ENCODE measurements at places on chromosomes 1 and 21.
A peak's percentile ranks its signal among the peaks of the same experiment; 100 is the strongest.

DNA sequence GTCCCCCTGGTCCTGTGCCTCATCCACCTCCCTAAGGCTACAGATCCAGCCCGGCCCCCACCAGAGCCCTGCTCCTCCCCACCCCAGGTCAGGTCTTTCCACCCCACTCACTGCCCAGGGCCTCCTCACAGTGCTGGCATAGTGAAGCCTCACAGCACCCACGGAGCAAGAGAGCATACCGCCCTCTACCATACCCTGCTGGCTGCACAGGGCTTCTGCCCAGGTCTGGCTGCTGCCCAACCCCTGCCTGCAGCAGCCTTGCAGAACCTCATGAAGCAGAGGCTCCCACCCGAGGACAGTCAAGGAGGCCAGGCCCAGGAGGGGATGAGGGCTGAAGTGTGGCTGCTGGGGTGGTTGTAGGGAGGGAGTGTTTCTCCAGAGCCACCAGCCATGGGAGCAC lies 19.7 kb upstream of the ARF1 start:
- no peak for DNase-seq

GRCh38 chr1:172719694-172720138 lies 60.8 kb downstream of the FASLG start:
- DNase-seq, result no peak

DNA sequence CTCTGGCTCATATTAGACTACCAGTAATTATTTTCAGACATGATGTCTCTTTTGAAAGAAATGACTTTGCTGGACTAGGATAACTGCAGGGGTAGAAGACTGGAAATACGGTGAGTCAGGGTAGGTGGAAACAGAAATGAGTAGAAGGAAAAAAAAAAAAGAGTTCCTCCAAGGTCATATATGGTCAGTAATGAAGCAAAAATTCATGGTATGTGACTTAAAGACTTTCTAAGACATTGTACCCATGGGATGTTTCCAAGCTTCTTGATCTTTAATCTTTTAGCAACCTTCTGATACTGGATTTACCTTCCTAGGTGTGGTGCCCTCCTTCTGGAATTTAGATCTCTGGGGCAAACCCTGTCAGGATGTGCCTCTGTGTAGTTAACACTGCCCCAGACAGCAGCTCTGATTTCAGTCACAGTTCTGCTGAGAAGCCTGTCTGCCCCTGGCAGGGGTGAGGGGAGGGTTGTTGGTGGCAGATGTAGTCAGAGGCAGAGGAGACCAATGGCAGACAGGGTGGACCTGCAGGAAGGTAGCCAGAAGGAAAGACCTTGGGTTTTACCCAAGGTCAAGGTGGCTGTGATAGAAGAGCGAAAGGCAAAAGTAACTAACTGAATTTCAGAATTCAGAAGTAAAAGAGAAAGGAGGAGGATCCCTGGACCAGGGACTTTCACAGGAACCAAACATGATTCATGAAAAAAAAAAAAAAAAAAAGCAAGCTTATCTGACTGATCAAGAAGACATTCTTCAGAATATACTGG lies 44.1 kb upstream of the BCL10 start:
- no peak for DNase-seq

DNA sequence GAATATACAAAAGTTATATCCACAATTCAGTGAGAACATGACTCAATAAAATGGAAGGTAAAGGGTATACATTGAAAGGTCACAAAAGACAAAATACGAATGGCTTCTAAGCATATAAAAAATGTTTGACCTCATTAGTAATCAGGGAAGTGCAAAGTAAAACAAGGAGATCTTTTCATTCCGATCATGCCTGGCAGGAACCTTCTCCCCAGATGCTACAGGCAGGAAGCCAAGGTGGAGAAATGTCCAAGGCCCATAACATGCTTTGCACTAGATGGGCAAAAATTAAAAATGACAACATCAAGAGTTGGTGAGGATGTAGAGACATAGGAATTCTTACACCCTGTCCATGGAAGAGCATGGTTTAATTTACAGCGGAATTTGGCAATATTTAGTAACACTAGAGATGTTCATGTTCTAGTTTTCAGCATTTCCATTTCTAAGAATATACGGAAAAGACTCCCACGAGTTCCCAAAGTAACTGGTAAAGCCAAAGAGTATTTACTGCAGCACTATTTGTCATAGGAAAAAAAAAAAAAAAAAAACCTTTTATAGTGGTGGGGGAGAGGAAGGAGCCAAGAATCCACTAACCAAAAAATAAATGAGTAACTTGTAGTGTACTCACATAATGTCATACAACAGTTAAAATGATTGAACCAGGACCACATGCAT lies 184.5 kb upstream of the KAZN start:
- DNase-seq, result no peak

- DNase-seq, result no peak
Observed at GRCh38 chr1:198606020-198606438, 32.8 kb upstream of the PTPRC start.

DNA sequence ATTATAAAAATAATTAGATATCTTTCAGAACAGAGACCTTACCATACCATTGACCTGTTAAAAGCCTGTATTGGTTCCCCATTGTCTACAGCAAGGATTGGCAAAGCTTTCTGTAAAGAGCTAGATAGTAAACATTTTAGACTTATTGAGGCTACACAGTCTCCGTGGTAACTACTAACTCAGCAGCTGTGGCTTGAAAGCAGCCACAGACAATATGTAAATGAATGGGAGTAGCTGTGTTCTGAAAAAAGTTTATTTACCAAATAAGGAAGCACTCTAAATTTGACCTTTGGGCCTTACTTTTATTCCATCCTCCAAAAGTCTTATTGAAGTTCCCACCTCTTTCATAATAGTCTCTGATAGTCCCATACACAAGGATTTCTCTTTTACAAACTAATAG lies 39.7 kb downstream of the NUP210L start:
- DNase-seq, result no peak

- DNase-seq, result peak; percentile 40
Observed at GRCh38 chr1:156920233-156921052, at the start of gene LRRC71. TSS of gene LRRC71 (plus strand) at chr1:156920632. CDS start at chr1:156920804, 172 bp downstream.

- no peak for DNase-seq
Observed at GRCh38 chr21:45868488-45868887, 113.1 kb upstream of the COL6A1 start.

DNA sequence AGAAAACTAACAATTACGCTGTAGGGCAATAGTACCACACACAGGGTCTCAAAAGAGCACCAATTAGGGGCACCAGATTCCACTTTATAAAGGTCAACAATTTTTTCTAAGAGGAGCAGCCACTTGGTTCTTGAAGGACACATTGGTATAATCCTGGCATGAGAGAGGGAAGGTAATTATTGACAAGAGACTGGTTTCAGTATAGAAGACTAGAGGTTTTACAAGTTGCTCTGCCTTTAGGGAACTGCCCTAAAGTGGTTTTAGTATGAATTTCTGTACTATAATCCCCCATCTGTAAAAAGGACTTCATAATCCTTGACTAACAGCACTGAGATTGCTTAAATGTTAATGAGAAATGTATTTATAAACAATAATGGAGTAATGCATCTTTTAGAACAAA lies 648.5 kb upstream of the PTBP2 start:
- no peak for DNase-seq

DNA sequence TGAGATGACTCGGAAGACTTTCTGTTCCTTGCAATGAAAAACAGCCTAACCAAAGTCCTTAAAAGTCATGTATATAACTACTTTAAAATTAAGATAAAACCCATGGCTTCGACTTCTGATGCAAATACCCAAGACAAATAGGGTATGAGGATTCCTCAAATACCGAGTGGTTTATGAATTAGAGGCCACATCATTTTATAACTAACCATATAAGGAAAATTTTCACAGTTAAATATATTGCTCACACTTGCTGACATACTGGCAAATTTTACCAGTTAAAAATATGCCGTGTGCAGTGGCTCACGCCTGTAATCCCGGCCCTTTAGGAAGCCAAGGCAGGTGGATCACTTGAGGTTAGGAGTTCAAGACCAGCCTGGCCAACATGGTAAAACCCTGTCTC lies 5.4 kb downstream of the RERE start:
- DNase-seq, result no peak

- no peak for DNase-seq
Observed at GRCh38 chr1:28535180-28535579, 17.7 kb upstream of the TRNAU1AP start.

- no peak for DNase-seq
Observed at GRCh38 chr1:61287734-61288133, 205.4 kb downstream of the NFIA start.

- no peak for DNase-seq
Observed at GRCh38 chr1:200971428-200971903, 52.0 kb downstream of the KIF21B start.

- DNase-seq, result no peak
Observed at GRCh38 chr1:56808410-56808809, 10.8 kb downstream of the FYB2 start.

GRCh38 chr21:35408401-35408800 lies 359.3 kb upstream of the RUNX1 start:
- no peak for DNase-seq

GRCh38 chr1:201096041-201096461 lies 16.2 kb downstream of the CACNA1S start:
- DNase-seq, result no peak

DNA sequence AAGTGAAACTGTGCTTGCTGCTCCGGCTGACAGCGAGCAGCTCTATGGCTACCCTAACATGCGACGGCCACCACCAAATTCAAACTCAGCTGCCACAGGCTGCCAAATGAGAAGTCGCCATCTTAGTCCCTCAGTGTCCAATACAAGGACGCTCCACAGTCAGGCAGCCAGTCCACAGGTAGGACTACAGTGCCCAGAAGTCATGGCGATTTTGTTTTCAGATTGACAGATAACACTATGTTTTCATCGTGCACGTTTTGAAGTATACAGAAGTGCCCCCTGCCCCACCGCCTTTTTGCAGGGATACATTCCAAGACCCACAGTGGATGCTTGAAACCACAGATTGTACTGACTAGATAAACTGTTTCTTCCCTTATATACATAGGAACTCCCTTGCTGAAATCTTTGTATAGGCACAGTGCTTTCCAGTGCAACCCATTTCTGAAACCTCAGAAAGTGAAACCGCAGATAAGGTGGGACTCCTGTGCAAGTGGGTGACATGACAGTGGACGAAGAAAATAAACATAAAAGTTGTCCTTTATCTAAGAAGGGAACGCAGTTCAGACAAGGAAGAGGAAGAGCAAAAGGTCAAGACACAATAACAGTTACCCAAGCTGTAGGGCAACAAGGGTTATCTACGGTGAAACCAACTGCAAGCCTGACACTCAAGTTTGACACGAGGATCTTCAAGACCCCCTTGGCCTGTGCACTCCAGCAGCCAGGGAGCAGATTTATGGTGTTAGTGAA lies 52.2 kb downstream of the STX6 start:
- no peak for DNase-seq

DNA sequence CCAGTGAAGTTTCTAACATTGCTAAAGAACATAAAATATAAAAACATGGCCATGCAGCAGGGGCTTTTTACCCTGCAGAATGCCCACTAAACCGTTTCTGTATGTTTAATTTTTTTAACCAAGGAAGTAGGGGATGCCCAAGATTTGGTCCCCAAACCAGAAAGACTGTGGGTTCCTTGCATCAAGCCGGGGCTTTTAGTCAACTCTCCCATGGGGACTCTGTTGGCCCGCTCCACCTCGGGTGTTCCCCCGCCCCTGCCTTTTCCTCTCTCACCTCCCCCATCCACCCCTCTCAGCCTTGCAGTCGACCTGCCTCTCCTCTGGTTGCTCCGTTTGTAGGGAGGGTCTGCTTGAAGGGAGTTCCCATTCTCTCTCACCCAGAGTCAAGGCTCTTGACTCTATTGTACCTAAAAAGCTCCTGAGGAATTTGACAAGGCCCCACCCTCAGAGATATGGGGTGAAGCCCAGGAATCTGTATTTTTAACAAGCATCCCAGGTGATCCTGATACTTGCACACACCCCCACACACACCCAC lies 117.5 kb downstream of the TOMM20 start:
- peak; percentile 59 for DNase-seq

GRCh38 chr1:227773558-227773957 lies 38.3 kb downstream of the SNAP47 start:
- no peak for DNase-seq

DNA sequence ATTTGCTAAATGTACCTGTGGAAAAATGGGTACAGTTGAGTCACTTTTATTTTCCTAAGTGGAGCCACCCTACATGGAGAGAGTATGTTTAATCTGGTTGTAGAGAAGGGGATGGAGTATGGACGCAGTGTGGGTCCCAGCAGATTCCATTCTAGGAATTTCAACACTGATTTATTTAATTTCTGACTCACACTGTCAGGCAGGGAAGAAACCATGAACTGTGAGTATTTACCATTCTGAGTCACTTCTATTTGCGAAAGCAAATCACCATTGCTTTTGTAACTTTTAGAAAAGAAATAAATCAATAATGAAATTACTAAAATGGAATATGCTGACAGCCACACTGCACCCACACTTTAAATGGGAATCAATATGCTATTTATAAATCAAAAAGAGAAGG lies 339.0 kb downstream of the DSCAM start:
- DNase-seq, result no peak

- DNase-seq, result no peak
Observed at GRCh38 chr1:216632980-216633379, 90.2 kb downstream of the ESRRG start.

DNA sequence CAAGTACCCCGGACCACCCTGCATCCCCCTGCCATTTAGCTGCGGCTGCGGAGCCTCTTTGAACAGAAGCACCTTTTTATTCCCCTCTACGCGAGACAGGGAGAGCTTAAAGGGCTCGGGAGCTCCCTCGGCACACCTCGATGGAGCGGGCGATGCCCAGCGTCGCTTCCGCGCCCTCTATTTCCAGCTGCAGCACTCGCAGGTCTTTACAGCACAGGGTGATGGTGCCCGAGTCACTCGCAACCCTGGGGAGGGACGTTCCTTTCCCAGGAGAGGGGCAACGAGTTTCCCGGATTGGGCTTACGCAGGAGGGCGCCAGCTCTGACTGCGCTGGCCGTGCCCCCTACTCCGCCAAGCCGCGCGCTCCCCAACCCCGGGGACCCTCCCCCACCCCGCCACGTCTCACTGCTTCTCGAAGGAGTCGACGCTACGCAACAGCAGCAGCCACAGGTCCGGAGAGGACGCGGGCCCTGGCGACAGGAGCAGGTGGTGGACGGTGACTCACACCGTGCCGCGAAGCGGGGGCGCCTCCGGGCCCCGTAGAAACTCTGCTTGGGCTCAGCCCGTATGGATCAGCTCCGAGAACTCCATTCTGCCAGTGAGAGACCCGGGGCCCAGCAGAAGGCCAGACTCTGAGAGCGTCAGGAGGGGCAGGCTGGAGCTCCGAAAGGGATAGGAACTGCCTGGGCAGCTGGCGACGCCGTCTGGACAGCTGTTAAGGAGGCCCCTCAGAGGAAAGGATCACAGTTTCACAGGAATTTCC lies 5.8 kb upstream of the FAM167B start:
- peak; percentile 21 for DNase-seq

- DNase-seq, result no peak
Observed at GRCh38 chr1:207335695-207336363, 14.4 kb downstream of the CD55 start.

GRCh38 chr1:209443975-209444651 lies 139.4 kb upstream of the CAMK1G start:
- DNase-seq, result no peak

- DNase-seq, result no peak
Observed at GRCh38 chr1:246607462-246607861, 41.2 kb downstream of the CNST start.

All from activated CD4-positive, alpha-beta T cell treated with anti-CD3 and anti-CD28 coated beads, Interleukin-2, amount 50 U/mL, for 4 hours (primary cell).